Endothelial cell of umbilical vein (primary cell): ENCODE measurements at places on chromosomes 1 and 21. TPM values are rescaled to one million over a fixed set of nuclear protein-coding genes. Genes with fewer than 3 reads are reported as not detected.

DNA sequence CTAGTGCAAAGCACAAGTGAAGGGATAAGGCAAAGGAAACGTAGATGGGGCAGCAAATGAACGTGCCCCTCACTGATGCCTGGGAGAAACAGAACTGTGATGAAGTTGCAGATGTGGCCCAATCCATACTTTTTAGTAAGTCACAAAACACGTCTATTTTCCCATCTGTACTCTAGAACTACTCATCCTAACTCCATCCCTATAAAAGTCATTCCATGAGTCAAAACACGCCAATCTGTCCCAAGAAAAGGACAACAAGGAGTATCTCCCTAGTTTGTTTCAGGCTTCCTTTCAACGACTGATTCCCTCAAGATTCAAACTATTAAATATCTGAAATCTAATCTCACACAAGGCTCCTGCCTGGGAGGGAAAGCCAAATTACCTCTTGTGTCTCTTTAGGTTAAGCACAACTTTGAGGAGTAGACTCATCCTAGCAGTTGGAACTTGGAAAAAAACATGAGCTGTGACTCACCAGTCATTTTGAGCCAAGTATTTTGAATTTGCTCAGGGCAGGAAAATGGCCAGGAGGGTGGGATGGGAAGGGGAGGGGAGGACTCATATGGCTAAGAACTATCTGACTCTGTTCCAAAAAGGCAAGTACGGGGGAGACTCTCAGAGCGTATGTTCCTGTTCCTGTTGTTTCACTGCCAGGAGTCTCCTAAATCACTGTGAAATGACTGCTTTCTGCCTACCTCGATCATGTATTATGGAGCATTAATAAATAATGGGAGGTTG lies 214.5 kb upstream of the CAMK1G start:
- H3K36me3 ChIP-seq, result no peaks in the 10 kb centered on the region
- H3K4me3 ChIP-seq, result no peak overlapping the region
- no peaks in the 10 kb centered on the region for H3K4me1 ChIP-seq
- H3K27me3 ChIP-seq, result no peaks in the 10 kb centered on the region
- DNase-seq, result no peak

Gene GDAP2
- 20.7 and 21.5 TPM in 2 replicates for total RNA-seq

DNA sequence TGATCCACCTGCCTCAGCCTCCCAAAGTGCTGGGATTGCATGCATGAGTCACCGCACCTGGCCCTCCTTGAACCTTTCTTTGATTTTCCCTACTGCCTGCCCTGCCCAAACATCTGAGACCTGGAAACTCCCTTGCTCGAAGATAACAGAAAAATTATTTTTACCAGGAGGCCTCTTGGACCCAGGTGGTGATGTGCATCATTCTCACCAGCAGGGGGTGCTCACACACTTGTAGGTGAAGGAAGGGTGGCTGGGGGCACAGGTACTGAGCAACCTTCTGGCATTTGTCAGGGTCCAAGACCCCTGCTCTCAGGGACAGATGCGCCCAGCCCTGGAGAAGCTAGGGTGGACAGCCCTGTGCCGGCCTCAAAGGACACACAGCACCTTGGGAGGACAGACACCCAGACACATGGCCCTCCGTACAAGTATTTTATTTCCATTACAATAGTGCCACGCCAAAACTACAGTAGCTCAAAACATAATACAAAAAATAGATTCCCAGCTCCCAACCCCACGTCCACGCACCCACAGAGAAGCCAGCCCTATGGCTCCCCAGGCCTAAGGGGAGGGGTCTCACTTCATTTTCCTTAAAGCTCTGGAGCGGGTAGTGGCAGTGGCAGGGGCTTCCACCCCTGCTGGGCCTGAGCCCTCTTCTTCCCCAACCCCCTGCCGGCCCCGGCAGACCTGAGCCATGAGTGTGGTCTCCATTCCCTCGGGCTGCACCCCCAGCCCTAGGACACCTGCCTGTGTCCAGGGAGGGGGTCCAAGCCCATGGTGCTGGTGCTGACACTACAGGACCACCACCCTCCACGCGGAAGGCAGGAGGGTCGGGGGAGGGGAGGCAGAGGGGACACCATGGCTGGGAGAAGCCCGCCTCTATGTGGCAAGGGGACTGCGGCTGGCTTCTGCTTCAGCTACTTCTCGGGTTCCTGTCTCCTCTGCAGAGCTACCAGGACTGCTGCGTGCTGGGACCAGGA lies 40.4 kb upstream of the EIF4G3 start:
- H3K27ac ChIP-seq, result no peak overlapping the region
- H3K27me3 ChIP-seq, result no peaks in the 10 kb centered on the region
- no peak overlapping the region for H3K4me3 ChIP-seq
- peaks cover 6% of the 10 kb centered on the region for H3K4me1 ChIP-seq
- peaks cover 30% of the 10 kb centered on the region for H3K36me3 ChIP-seq

GRCh38 chr1:14262637-14263036 lies 335.8 kb upstream of the KAZN start:
- H3K27me3 ChIP-seq, result no peaks in the 10 kb centered on the region
- H3K27ac ChIP-seq, result no peak overlapping the region
- DNase-seq, result no peak
- no peaks in the 10 kb centered on the region for H3K36me3 ChIP-seq
- no peaks in the 10 kb centered on the region for H3K4me1 ChIP-seq
- H3K4me3 ChIP-seq, result no peak overlapping the region

Gene LAX1
- total RNA-seq, result not detected in 2 replicates

DNA sequence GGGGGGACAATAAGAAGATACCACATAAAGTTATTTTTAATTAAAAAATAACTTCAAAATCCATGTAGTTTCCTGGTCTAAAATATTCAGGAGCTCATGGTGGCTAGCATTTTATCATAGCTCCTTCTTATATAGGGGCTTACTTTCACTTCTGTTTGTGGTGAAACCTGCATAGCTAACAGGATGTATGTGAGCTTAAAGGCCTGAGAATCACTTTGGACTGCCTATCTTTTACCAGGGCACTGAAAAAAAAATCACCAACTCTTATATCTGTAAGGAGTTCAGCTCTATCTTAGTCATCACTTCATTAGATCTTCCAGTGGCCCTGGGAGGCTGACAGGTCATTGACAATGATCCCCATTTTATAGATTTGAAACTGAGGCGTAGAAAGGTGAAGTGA lies 21.3 kb downstream of the UROD start:
- H3K4me1 ChIP-seq, result no peaks in the 10 kb centered on the region
- DNase-seq, result no peak
- H3K27ac ChIP-seq, result no peak overlapping the region
- no peak overlapping the region for H3K4me3 ChIP-seq

GRCh38 chr1:180934563-180934962 lies 21.9 kb downstream of the KIAA1614 start:
- H3K27me3 ChIP-seq, result no peaks in the 10 kb centered on the region
- H3K27ac ChIP-seq, result no peak overlapping the region
- H3K4me3 ChIP-seq, result no peak overlapping the region
- H3K4me1 ChIP-seq, result no peaks in the 10 kb centered on the region

- no peak overlapping the region for H3K4me3 ChIP-seq
- peaks cover 10% of the 10 kb centered on the region for H3K27me3 ChIP-seq
- H3K4me1 ChIP-seq, result no peaks in the 10 kb centered on the region
- no peaks in the 10 kb centered on the region for H3K36me3 ChIP-seq
These were observed 76.3 kb downstream of the PSMG1 start for GRCh38 chr21:39106881-39107462.

DNA sequence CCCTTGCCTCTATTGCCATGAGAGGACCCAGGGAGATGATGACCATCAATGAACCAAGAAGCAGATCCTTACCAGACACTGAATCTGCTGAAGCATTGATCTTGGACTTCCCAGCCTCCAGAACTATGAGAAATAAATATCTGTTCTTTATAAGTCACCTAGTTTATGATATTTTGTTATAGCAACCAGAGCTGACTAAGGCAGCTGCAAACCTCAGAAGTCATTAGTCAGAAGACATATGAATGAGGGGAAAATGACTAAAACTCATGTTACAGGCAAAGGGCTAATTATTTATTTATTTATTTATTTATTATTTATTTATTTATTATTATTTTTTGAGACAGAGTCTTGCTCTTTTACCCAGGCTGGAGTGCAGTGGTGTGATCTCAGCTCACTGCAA lies 321.1 kb downstream of the TGFB2 start:
- peaks cover 2% of the 10 kb centered on the region for H3K4me1 ChIP-seq
- no peaks in the 10 kb centered on the region for H3K36me3 ChIP-seq
- DNase-seq, result no peak
- no peaks in the 10 kb centered on the region for H3K27me3 ChIP-seq

DNA sequence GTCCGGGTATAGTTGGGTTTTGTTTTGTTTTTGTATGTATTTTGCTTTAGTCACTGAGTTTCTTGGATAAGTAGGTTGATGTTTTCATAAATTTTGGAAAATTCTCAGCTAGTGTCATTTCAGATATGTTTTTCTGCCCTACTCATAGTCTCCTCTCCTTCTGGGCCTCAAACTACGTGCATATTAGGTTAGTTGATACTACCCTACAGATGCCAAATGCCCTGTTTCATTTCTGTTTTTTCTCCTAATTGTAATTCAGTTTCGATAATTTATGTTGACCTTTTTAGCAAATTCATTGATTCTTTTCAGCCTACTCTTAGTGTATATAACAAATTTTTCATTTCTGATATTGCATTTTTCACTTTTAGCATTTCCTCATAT lies 268.6 kb upstream of the RGS18 start:
- no peaks in the 10 kb centered on the region for H3K36me3 ChIP-seq
- no peak overlapping the region for H3K27ac ChIP-seq
- H3K4me1 ChIP-seq, result no peaks in the 10 kb centered on the region
- DNase-seq, result no peak
- no peak overlapping the region for H3K4me3 ChIP-seq

Gene ABCB10
- total RNA-seq, result 19.4 and 19.8 TPM in 2 replicates
